ENCODE measurements at places on chromosomes 2 and 18. TPM values are rescaled to one million over a fixed set of nuclear protein-coding genes. Genes with fewer than 3 reads are reported as not detected.
A peak's percentile ranks its signal among the peaks of the same experiment; 100 is the strongest.

DNA sequence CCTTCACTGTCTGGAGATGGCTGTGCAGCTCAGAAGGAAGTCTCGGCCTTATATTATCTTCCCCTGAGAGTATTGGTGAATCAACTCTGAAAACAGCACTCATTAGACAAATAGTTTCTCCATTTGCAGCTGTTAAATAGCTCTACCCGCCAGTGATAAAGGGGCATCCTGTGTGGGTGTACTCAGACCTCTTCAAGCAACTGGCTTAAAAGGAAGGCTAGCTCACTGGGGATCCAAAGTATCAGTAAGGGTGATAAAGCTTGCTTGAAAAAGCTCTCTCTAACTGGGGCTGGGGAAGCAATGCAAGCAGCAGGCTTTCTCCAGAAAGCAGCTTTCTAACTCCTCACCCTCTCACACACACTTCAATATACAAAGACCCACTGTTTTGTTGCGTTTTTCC lies 64.9 kb upstream of the PSMD14 start:
- no peak for DNase-seq
- no peaks in the 10 kb centered on the region for H3K27me3 ChIP-seq
- H3K4me1 ChIP-seq = no peaks in the 10 kb centered on the region
- no peaks in the 10 kb centered on the region for H3K36me3 ChIP-seq

DNA sequence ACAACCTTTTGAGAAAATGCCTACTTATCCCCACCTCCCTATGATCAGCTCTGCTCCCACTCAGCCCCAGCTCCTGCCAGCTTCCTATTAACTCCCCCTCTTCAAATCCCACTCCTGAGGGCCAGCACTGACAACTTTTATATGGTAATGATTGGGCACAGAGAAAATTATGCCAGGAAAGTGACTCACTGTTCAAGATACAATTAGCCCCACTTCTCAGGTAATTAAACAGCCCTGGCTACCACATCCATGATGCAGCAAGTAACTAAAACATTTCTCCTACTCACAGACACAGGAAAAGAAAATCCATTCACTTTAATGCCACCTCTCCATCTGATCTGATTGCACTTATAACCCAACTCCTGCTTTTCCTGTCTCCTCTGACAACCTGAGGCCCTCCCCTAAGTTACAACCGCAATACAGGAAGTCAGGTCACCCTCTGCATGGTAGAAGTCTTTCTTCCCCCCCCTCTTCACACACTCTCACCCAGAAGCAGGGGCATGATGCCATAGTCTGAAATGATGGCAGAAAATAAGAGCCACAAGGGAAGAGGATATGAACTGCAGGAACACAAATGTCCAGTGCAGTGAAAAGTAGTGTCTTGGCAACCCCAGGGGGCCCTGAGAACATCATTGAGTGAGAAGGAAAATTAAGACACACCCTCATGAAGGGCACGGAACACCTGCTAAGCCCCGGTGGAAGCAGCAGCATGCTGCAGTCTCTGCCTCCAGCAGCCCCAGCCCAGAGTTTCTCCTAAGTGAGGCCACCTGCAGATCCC lies 54.4 kb downstream of the STK39 start:
- no peak overlapping the region for H3K27ac ChIP-seq
- no peak for DNase-seq
- no peaks in the 10 kb centered on the region for H3K36me3 ChIP-seq
- no peaks in the 10 kb centered on the region for H3K27me3 ChIP-seq
- no peak overlapping the region for H3K4me3 ChIP-seq

Gene DUSP19
- 1.2 TPM for total RNA-seq

Gene IHH
- not detected for total RNA-seq

DNA sequence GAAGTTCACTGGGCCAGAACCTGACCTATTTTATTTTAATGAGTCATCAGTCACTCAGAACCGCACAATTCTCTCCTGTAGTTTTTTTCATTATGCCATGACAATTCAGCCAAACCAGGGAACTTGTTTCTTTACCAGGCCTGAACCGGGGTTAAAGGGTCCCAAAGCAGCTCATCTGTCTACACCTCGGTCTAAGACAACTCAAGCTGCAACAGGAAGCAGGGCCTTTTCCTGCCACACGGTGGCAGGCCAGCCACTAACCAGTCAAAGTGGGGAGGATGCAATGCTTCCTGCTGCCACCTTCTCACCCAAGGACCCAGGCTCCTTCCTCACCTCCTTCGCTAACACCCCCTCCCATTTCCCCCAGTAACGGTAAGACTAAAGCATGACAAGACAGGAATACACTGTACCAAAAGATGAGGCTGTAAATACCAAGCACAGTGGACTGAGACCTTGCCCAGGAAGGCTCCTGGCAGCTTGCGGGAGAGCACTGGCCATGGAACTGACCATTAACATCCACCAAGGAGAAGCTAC lies 56.7 kb upstream of the ACKR3 start:
- DNase-seq = peak; percentile 77
- no peak overlapping the region for H3K27ac ChIP-seq
- no peaks in the 10 kb centered on the region for H3K36me3 ChIP-seq
- no peak overlapping the region for H3K4me3 ChIP-seq
- H3K4me1 ChIP-seq = no peaks in the 10 kb centered on the region

DNA sequence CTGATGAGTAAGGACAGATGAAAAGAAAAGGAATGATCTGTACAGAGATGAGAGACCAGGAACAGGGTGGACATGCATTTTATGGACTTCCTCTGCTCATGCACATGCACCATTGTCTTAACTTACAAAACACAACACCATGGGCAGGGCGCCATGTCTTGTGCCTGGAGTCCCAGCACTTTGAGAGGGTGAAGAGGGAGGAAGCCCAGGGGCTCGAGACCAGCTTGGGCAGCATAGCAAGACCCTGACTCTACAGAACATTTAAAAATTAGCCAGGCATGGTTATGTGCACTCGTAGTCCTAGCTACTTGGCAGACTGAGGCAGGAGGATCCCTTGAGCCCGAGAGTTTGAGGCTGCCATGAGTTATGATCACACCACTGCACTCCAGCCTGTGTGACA lies 86.9 kb downstream of the ZFP36L2 start:
- H3K4me3 ChIP-seq = no peak overlapping the region
- no peak for DNase-seq
- peaks cover 14% of the 10 kb centered on the region for H3K4me1 ChIP-seq
- H3K36me3 ChIP-seq = no peaks in the 10 kb centered on the region
- no peak overlapping the region for H3K27ac ChIP-seq
- H3K27me3 ChIP-seq = no peaks in the 10 kb centered on the region

GRCh38 chr2:74953796-74954499 lies 4.5 kb upstream of the POLE4 start:
- peaks cover 4% of the 10 kb centered on the region for H3K4me1 ChIP-seq
- no peak overlapping the region for H3K27ac ChIP-seq
- H3K27me3 ChIP-seq = no peaks in the 10 kb centered on the region
- no peak for DNase-seq

Data from psoas muscle (tissue), 8 donors.